ENCODE measurements at places on chromosomes 7 and 10.
A peak's percentile ranks its signal among the peaks of the same experiment; 100 is the strongest.

DNA sequence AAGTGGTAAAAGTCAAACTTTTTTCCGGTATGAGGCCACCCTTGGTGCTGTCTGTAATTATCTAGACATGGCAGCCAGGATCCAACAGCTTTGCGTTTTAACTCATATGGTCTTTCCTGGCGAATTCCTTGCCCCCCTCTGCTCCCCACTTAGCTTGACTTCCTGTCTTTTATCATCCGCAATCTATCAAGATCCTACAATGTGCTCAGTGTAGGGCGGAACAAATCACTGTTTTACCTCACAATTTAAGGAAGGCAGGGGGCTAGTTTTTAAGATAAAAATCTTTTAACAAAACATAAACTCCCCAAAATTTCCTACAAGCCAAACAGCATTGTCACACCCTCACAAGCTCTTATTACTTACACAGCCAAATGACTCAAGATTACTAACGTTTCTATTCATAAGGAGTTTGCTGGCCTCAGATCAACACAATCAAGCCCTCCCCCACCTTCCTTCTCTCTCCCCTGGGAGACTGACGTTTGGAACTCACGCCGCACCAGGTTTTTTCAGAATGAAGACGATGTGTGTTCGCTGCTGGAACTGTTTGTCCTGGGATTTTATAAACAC is 1.3 kb upstream of the CDK14 start:
- DNase-seq, result no peak

DNA sequence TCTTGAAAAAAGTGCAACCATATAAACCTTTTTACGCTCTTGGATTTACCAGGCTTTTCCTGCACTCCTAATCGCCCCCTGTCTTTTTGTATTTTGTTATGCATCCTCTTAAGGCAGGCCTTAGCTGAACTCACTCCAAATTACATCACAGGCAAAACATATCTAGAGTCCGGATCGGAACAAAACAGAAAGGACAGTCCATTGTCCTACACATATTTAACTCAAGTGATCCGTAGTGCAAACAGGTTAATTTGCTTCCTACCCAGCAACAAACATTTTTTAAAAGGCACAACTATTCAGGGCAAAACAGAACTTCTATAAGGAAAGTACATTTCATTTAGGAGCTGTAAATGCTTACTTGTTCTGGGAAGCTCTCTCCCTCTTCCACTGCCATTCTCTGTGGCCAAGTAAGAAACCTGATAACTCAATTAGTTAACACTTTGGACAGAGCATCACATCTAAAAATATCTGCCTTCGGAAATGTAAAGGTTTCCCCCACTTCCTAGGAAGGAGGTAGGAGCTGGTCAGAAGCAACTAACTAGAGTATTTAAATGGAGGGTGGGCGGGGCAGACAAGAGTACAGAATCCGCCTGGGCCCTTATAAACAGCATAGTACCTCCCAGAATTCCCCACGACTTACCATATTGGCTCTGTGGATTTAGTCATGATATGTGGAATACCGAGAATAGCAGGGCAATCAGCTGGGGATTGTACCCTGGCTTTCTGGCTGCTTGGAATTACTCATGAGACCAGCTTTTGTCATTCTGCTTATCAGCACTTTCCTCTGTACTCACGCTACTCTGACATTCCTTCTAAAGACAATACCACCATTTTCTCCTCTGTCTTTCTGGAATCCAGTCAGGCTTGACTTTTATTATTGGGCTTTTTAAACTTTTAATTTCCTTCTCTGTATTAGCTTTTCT is 89.5 kb downstream of the ANK3 start:
- DNase-seq, result no peak

GRCh38 chr10:57790703-57791102 is 477.0 kb downstream of the IPMK start:
- no peak for DNase-seq

DNA sequence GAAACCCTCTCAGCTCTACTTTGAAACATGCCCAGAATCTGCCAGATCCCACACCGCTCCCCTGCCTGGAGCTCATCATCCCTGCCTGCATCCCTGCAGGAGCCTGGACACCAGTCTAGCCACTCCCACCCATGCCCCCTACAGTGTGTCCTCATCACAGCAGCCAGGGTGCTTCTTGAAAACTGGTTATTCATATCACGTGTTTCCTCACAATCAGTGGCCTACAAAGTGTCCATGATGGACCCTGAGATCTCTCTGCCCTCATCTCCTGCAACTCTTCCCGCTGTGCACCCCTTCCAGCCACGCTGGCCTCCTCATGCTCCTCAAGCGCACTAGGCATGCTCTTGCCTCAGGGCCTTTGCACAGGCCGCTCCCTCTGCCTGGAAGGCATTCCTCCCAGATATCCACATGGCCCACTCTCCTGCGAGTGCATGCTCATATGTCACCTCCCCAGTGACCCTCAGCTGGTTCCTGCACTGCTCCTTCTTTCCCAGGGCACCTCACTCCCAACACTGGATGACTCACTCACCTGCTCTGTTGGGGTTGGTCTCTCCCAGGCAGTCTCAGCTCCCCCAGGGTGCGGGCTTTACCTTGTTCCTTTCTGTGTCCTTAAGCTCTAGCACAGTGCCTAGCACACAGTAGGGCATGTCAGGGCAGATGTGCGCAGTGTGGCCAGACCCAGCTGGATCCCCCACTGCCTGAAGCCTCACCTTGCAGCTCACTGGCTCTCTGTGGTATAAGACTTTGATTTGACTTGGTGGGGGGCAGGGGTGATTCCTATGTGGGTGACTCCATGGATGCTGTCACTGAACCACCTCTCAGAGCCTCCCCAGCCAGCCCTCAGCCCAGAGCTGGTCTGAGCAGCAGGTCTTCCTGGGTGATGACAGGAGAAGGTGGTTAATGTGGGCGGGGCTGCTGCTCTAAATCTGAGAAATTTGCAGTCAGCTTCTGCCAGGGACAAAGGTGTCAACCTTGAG is 37.3 kb downstream of the CDH23 start:
- peak; percentile 11 for DNase-seq

- no peak for DNase-seq
Measured at GRCh38 chr7:4783292-4783652, 7.8 kb downstream of the AP5Z1 start.

- DNase-seq, result no peak
Measured at GRCh38 chr10:93541402-93542357, 24.8 kb upstream of the FFAR4 start.
